ENCODE measurements at places on chromosomes 12 and 14.
A peak's percentile ranks its signal among the peaks of the same experiment; 100 is the strongest.

- peak; percentile 38 for DNase-seq
Observed at GRCh38 chr14:24079491-24080141, 8.3 kb downstream of the CPNE6 start.

DNA sequence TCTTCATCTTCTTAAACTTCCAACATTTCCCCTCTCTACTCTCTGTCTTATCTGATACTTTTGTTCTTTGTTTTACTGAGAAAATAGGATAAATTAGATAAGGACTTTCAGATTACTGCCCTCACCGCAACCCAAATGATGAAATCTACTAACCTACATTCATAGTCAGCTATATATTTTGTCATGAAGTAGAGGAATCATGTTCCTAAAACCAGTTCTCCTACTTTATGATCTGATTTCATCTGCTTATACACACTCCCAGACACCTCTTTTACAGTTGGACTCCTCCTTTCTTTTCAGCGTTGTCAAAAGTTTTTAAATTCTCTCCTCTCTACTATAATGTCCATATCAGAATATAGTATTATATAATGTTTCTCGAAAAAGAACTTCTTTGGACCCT lies 29.7 kb downstream of the MGAT4C start:
- no peak for DNase-seq

DNA sequence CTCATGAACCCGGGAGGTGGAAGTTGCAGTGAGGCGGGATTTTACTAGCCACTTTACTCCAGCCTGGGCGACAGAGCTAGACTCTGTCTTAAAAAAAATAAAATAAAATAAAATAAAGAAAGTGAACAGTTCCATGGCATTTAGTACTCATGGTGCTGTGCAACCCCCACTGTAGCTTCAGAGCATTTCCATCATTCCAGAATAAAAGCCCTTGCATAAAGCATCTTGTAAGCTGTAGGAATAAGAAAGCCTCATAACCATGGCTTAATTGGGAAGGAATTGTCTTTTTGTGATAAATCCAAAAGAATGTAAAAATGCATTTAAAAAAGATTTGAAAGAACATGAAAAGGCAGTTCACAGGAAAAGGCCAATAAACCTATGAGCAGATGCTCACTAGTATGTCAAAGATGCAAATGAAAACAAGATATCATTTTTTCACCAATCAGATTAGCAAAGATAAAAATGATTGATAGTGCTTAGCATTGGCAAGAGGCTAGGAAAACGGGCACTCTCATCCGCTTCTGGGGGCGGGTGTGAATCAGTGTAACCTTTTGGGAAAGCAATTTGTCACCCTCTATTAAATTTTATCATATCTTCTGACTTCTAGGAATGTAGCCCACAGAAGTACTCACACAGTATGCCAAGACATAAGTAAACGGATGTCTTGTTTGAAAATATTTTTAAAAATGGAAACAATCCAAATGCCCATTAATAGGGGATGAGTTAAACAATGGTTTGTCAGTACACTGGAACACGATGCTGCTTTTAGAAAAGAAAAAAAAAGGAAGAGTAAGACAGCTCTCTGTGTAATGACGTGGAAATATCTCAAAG lies 46.6 kb downstream of the CFAP251 start:
- DNase-seq: no peak

DNA sequence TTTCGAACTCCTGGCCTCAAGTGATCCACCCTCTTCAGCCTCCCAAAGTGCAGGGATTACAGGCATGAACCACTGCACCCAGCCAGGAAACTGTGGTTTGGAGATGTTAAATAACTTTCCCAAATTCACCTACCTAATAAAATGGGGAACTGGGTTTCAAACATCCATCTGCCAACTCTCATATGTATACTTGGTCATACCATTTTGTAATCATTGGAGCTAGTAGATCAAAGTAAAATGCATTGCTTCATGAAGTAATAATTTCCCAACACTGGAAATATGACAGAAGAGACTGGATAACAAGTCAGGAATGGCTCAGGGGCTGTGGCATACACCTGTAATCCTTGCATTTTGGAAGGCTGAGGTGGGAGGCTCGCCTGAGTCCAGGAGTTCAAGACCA lies 5.3 kb upstream of the HECTD1 start:
- DNase-seq: no peak

DNA sequence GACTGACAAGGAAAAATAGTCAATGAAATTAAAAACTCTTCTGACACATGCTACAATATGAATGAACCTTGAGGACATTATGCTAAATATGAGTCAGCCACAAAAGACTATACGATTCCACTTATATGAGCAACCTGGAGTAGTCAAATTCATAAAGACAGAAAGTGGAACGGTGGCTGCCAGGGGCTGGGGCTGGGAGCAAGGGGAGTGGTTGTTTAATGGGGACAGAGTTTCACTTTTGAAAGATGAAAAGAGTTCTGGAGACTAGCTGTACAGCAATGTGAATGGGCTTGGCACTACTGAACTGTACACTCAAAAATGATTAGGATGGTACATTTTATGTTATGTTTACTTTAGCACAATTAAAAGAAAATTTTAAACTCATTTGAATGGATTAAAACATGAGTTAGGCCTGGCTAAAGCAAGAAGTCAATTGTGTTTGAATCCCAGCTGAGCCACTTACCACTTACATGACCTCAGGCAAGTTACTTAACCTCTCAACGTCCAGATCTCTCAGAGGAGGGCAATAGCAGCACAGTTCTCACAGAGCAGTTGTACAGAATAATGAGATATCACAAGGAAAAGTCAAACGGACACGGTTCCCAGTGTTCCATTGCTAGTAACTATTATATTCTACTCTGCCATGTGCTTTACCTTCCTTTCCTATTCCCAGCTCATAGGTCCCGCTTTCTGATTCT lies 102.5 kb downstream of the SPTSSA start:
- no peak for DNase-seq

- no peak for DNase-seq
Observed at GRCh38 chr12:47078733-47079467, 521 bp upstream of the PCED1B start.
